ENCODE measurements at places on chromosomes 16 and 17.

DNA sequence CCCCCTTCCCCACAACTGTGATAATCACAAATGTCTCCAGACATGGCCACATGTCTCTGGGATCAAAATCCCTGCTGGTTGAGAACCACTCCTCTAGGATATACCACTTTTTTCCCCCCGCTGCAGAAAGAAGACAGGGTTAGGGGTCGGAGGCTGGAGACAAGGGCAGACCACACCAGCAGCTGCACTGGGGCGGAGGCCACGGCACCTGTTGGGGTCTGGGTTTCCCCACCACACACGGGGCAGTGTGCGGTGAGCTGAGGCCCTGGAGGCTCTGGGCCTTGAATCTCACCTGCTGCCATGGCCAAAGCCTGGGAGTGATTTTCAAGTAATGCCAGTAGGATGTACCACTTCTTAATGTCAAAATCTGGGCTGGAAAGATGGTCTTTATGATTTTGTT is 320.5 kb downstream of the SNX29 start:
- DNase-seq, result no peak

GRCh38 chr16:31698901-31699300 is 171.2 kb downstream of the AHSP start:
- no peak for DNase-seq

DNA sequence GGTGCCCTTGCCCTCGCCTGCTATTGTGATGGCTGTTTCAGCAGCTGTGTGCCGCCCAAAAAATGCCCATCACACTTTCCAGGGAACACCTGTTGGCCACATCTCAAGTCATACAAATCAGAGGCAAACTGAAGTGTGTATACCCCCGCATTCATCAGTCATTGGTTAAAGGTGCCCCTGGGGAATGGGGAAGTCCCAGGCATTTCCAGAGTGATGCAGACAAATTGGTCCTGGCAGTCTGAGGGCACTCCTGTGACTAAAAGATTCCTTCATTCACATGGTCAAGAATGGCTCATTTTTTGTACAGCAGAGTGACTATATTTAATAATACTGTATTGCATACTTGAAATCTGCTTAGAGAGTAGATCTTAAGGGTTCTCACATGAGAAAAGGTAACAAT is 102.9 kb upstream of the TMEM97 start:
- DNase-seq, result no peak

- DNase-seq, result no peak
Measured at GRCh38 chr17:17834974-17835373, 1.8 kb downstream of the SREBF1 start.

GRCh38 chr16:4015275-4016004 is 100.8 kb downstream of the ADCY9 start:
- no peak for DNase-seq

- DNase-seq, result no peak
Measured at GRCh38 chr17:73064084-73064938, 28.2 kb downstream of the SLC39A11 start.

Measured in CD4-positive, alpha-beta T cell treated with Interleukin-2 at 100 ng/mL for 4 hours (primary cell).